IMR-90 (cell line): ENCODE measurements at places on chromosomes 3 and 15.

GRCh38 chr3:151555523-151555922, 94.7 kb upstream of the IGSF10 start:
- DNase-seq = no peak

- peak; percentile 66 for DNase-seq
Observed at GRCh38 chr3:176663837-176664831, 533.1 kb downstream of the TBL1XR1 start.

- DNase-seq = peak; percentile 35
Observed at GRCh38 chr3:75294124-75294523, 370.0 kb upstream of the FRG2C start.

DNA sequence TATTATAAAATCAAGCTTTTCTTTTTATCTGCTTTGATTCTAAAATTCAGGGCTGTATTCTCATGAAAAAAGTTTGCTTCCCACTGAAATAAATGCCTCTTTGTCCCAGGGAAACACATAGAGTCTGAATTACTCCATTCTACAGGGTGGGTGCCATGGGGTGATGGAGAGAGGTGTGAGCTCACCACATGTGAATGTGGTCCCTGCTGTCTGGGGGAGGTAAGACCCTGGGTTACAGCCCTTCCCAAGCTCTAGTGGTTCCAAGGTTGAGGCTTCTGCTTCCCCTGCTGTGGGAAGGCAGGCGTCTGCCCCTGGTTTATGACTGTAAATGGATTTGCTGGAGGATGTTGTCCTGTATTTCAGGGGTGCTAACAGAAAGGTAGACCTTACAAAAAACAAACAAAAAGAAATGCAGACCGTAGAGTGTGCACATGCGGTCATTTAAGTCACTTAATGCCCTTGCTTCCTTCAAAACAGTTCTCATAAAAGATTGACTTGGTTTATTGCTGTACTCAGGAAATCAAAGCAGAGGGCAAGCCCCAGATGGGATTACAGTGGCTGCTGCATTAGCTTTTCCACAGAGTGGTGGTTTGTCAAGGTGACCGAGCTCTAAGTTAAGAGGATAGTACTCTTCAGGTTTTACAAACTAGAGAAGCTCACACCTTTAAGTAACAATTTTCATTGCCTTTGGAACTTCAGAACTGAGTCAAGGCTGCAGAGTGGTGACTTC, 49.2 kb downstream of the CTDSPL start:
- no peak for DNase-seq

DNA sequence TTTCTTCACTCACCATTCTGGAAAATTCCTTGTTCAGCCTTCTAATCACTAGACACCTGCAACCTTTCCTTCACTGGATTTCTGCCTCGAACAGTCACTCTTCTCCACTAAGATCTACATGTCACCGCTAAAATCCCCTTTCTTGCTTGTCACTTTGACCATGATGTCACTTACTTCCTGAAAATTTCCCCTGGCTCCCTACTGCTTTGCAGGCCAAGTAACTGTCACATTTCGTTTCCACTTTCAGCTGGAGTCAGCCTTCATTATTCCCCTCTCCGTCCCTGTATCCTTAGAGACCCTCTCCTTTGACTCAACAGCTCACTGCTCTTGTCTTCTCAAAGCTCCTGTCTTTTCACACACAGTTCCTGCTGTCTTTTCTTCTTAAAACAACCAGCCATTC, 15.9 kb downstream of the CHL1 start:
- no peak for DNase-seq

GRCh38 chr3:190360228-190360627, 27.7 kb upstream of the CLDN16 start:
- DNase-seq = no peak

- DNase-seq = peak; percentile 68
Observed at GRCh38 chr3:30124435-30125370, 481.7 kb upstream of the TGFBR2 start.

DNA sequence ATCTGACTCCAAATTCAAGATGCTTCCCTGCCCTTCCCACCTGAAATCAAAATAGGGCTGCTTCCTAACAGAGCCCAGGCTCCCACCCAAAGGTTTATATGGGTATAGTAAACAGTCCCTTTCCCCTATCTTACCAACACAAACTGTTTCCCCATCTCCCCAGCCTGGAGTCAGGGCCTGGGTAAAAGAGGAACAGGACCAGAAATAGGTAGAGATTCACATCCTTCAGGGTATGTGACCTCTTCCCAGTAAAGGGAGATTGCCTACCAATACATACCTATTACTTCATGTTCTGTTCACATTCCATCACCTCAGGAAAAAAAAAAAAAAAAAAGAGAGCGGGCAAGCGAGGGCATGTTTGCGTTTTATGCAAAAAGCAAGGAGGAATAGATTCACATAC, 9.7 kb upstream of the SHF start:
- no peak for DNase-seq

DNA sequence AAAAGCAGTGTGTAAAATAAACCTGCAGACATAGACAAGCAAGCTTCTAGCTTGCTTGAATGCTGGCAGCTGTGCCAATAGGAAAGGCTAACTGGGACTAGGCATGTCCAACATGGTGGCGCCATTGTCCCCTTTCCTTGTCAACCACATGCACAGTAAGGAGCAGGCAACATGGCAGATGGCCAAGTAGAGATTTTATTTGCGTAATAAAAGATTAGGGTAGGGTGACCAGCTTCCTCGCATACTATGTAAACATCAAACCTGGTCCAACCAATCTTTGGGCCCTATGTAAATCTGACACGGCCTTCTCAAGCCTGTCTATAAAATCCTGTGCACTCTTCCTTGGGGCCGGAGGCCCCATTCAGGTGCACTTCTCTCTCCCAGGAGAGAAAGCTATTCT, 575.4 kb upstream of the GOLIM4 start:
- no peak for DNase-seq

- DNase-seq = peak; percentile 76
Observed at GRCh38 chr3:98602078-98602678, 8.8 kb upstream of the CPOX start.

- no peak for DNase-seq
Observed at GRCh38 chr3:31906182-31906581, 74.9 kb downstream of the OSBPL10 start.
